Foreskin keratinocyte (primary cell): ENCODE measurements at places on chromosomes 6 and 20. TPM values are rescaled to one million over a fixed set of nuclear protein-coding genes. Genes with fewer than 3 reads are reported as not detected.

Gene TSPO2
- not detected in 2 replicates for total RNA-seq

Gene HLA-DMB
- total RNA-seq: 0.92 TPM in 1 of 2 replicates, not detected in the other

Gene SOX18
- not detected in 2 replicates for total RNA-seq

Gene SASH1
- 7.3 and 7.8 TPM in 2 replicates for total RNA-seq

GRCh38 chr20:24491041-24491756 is 21.8 kb downstream of the SYNDIG1 start:
- DNase-seq: no peak

- no peak for DNase-seq
Measured at GRCh38 chr20:64077541-64077875, 1.8 kb downstream of the RGS19 start.

- DNase-seq: no peak
Measured at GRCh38 chr6:33904050-33904746, 100.4 kb upstream of the MLN start.

DNA sequence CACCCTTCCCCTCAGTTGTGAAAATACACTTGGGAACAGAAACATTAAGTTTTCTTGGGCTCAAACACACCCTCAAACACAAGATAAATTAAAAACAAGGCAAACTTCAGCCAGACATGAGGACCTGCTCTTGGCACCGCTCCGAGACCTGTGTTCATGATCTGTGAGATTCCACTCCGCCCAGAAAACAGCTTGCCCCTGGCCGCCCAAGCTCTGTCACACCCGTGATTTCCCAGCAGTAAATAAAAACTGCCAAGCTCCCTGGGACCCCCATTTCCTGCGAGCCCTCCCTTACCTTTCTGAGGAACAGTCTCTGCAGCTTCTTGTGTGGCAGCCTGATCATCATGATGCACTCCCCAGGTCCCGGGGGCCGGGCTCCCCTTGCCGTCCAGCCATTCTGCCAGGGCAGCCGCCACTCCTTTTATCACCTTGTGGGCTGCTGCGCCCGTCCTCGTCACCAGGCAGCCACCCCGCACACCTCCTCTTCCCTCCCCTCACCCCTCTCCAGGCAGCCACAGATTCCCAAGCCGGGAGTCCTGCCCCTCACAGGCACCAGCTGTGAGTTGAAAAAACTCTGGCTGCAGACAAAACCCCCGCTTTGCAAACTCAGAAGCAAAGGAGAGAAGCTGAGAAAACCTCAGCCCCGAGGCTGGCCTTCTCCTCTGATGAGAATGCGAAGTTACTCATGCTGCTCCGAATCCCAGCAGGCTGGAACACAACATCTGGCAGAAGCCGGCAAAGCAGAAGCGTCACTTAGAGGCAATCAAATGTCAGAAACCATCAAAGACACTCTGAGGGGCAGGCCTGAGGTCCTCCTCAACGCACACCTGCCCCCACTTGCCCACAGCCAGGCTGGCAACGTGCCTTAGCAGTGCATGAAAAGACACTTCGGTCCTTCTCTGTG is 130.4 kb upstream of the RPS6KA2 start:
- peak; percentile 64 for DNase-seq

DNA sequence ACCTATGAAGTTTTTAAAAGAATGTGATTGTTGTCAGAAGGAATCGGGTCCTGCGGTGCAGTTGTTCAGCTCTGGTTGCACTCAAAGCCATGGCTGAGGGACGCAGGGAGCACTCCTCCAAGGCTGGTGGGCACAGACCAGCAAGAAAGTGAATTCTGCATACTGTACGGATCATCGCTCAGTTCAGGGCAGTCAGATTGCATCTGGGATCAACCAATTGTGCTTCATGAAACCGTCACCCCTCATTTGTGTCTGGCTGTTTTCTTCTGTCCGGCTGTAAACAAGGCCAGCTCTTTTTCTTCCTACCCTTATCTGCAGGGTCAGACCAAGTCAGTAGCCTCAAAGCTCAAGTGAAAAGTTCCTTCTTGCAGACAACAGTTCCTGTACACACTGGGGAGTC is 478.3 kb downstream of the TFAP2A start:
- no peak for DNase-seq

- no peak for DNase-seq
Measured at GRCh38 chr6:13794184-13794583, 20.2 kb downstream of the MCUR1 start.

- no peak for DNase-seq
Measured at GRCh38 chr20:1125277-1125676, 6.9 kb downstream of the PSMF1 start.
